ENCODE measurements at places on chromosomes 12 and 14.

GRCh38 chr12:103431387-103431786, 64.4 kb downstream of the C12orf42 start:
- DNase-seq: no peak

DNA sequence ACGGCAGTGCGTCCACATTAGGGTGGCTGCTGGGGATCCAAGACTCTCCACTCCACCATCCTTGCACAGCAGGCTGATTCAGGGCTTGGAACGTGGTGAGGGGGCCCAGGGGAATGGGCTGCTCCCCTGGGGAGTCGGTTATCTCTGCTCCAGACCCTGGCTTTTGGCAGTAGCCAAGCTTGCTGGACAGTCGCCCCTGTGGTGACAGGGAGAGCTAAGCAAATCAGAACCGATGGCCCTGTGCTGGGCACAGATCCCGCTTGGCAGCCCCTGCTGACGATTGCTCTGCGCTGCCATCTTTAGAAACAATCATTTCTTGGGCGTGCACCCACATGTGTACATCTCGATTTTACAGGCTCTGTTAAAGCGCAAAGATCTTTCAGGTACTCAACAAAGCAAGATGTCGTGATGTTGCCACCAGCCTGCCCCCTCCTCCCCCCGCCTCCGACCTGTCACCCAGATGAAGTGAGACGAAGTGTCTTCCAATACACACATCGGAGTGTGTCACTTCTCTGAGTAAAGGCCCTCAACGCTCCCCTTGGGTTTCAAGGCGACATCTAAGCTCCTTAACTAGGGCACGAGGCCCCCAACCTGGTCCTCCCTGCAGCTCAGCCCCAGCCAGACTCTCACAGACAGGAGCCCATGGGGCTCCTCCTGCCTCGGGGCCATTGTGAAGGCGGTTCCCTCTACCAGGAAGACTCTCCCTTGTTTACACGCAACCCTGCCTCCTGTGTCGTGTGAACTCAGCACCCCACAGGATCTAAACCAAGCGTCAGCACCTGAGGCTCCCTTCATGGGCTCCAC, 55.6 kb downstream of the PITPNM2 start:
- DNase-seq: no peak

DNA sequence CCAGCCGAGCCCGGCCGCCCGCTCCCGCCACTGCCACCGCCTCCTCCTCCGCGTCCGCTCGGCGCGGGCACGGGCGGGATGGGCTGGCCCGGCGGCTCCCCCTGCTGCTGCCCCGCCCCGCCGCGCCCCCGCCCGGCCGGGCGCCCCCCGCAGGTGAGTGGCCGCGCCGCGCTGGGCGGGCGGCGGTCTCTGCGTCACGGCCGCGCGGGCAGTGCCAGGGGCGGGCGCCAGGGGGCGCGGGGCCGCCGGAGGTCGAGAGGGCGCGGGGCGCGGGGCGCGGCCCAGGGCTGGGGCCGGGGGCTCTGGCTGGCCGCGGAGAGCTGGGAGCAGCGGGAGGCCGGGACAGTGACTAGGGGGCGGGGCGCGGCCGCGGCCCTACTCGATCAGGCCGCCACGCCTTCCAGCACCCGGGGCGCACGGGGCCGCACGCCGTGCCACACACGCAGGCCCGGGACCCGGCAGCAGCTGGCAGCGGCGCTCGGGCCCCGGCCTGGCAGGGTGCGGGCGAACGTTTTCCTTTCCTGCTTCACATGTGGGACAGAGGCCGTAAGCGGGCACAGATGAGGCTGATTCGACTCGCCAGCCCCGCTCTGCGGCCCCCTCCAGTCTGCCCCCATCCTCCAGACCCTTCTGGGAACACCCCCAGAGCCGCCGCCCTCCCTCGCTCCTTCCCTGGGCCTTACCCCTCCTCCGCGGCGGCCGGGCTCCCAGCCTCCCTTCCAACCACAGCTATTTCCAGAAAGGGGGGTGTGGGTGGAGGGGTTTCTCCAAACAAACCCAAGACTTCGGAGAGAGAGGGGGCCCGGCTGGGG, 2.4 kb upstream of the TNS2 start:
- peak; percentile 85 for DNase-seq

GRCh38 chr14:66174453-66174891, 311.7 kb upstream of the CCDC196 start:
- DNase-seq: no peak

DNA sequence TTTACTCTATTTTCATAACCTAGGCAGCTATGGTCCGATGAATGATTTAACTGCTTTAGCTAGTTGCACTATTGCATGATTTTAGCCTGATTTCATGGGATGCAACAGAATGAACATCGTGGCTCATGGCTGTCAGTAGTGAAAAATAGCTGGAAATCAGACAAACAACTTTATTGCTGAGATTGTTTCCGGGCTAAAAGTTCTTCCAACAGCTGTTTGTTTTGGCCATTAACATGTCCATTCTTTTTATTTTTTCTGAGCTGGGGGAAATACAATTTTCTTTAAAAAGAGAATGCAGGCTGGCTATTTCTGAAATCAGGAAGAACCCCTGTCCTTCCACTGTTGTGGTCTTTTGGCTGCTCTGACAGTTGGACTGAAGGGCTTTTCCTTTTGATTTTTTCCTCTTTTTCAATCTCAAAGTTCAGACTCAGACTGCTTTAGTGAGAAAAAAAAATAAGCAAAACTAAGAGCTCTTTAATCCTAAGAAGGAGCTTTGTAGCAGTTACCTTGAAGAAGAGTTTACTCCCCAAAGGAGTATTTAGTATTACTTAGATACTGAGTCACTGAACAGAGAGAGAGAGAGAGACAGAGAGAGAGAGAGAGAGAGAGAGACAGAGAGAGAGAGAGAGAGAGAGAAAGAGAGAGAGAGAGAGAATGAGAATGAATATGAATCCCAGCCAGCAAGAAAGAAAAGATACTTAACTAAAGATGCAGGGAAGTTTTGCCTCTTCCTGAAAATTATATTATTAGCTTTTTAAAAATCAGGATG, at the start of gene NAV3:
NAV3 (plus strand) TSS at position 312 of the 769 bp plus-strand sequence. CDS start 568 bp downstream, outside the sequence.
- no peak for DNase-seq

GRCh38 chr12:96141216-96141912, 52.8 kb upstream of the ELK3 start:
- no peak for DNase-seq

DNA sequence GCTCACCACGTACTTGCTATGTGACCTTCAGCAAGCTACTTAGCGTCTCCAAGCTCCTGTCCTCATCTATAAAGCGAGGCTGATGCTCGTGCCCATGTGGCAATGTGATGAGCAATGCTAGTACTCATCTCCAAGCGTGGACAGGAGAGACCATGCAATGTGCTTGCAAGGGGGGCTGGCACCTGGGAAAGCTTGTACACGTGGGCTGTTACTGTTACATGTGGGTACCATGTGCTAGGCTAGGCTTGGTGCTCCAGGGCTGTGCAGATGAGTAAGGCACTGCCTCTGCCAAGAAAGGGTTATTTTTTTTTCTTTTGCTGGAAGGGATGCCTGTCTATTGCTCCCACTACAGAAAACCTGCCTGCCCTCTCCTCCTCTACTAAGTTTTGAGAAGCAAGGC, 46.6 kb downstream of the TSPAN11 start:
- no peak for DNase-seq

DNA sequence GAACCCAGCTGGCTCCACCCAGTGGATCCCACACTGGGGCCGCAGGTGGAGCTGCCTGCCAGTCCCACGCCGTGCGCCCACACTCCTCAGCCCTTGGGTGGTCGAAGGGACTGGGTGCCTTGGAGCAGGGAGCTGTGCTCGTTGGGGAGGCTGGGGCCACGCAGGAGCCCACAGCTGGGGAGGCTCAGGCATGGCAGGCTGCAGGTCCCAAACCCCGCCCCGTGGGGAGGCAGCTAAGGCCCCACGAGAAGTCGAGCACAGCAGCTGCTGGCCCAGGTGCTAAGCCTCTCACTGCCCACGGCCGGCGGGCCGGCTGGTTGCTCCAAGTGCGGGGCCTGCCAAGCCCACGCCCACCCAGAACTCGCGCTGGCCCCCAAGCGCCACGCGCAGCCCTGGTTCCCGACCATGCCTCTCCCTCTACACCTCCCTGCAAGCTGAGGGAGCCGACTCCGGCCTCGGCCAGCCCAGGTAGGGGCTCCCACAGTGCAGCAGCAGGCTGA, 56.2 kb downstream of the ANO2 start:
- DNase-seq: no peak
